ENCODE measurements at places on chromosomes 6 and 20. TPM values are rescaled to one million over a fixed set of nuclear protein-coding genes. Genes with fewer than 3 reads are reported as not detected.
A peak's percentile ranks its signal among the peaks of the same experiment; 100 is the strongest.

GRCh38 chr6:125948455-125948854 is 8.1 kb upstream of the HINT3 start:
- no peaks in the 10 kb centered on the region for H3K36me3 ChIP-seq
- H3K27me3 ChIP-seq, result no peaks in the 10 kb centered on the region
- DNase-seq, result no peak
- H3K4me3 ChIP-seq, result no peak overlapping the region
- H3K27ac ChIP-seq, result no peak overlapping the region

DNA sequence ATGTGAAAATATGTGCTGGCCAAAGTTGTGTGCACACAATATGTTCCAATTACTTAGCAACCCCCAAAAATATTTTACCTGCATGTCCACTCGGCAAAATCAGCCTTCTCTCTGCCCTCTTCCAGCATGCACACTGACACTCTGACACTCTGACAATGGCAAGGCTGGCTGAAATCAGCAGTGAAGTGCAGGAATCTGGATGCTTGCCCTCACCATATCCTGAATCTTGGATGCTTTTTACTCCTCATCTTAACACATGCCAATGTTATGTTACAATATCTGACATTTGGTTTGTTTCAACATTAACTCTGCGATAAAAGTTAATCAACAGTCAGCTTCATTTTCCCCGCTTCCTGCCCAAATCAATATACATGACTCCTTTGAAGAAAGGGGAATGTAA is 203.2 kb downstream of the COL9A1 start:
- H3K4me3 ChIP-seq, result no peak overlapping the region
- H3K36me3 ChIP-seq, result no peaks in the 10 kb centered on the region
- no peak for DNase-seq
- H3K27ac ChIP-seq, result no peak overlapping the region
- no peaks in the 10 kb centered on the region for H3K27me3 ChIP-seq
- H3K4me1 ChIP-seq, result peaks cover 2% of the 10 kb centered on the region

- H3K4me1 ChIP-seq, result no peaks in the 10 kb centered on the region
- H3K27me3 ChIP-seq, result no peaks in the 10 kb centered on the region
- no peak overlapping the region for H3K27ac ChIP-seq
- peaks cover 17% of the 10 kb centered on the region for H3K36me3 ChIP-seq
- no peak for DNase-seq
- no peak overlapping the region for H3K4me3 ChIP-seq
These were observed 53.6 kb downstream of the KAT14 start for GRCh38 chr20:18191306-18191705.

GRCh38 chr6:36788768-36789167 is 50.5 kb downstream of the CPNE5 start:
- no peak overlapping the region for H3K4me3 ChIP-seq
- no peak for DNase-seq

DNA sequence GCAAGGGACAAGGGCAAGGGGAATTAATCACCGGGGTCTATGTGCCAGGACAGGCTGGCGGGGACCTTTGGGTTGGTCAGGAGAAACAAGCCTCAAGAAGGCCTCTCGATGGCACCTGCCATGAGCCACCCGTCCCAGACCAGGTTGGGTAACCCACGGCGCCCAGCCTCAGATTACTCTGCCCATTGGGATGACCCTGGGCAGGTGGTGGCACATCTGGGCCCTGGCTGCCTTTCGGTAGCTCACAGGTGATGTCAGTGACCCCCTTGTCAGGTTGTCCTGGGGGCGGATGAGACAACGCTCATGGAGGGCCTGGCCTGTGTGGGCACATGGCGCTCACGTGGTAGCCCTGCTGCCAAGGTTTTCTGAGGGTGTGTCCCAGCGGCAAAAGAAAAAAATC is 152.2 kb downstream of the SYCP2 start:
- H3K36me3 ChIP-seq, result no peaks in the 10 kb centered on the region
- peak; percentile 19 for DNase-seq
- H3K4me3 ChIP-seq, result no peak overlapping the region
- no peaks in the 10 kb centered on the region for H3K4me1 ChIP-seq

DNA sequence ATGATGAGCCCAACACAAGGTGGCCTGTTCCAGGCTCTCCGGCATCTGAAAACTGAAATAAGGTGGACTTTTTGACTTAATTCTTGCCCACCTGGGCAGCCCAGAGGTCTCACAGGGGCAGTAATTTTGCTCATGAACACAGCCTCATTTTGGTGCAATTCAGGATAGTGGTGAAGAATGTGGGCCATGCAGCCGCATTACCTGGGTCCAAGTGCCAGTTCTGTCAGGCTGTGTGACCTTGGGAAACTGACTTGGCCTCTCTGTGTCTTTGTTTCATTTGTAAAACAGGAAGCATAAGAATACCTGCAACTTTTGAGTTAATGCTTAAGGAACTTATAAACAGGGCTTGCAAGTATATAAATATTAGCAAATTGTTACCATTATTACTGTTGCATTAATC is 5.6 kb downstream of the PREX1 start:
- no peak for DNase-seq
- peaks cover 51% of the 10 kb centered on the region for H3K27me3 ChIP-seq
- no peak overlapping the region for H3K27ac ChIP-seq
- no peak overlapping the region for H3K4me3 ChIP-seq
- peaks cover 39% of the 10 kb centered on the region for H3K4me1 ChIP-seq
- H3K36me3 ChIP-seq, result no peaks in the 10 kb centered on the region

The KCNK15 gene
- 0.20 TPM for total RNA-seq

DNA sequence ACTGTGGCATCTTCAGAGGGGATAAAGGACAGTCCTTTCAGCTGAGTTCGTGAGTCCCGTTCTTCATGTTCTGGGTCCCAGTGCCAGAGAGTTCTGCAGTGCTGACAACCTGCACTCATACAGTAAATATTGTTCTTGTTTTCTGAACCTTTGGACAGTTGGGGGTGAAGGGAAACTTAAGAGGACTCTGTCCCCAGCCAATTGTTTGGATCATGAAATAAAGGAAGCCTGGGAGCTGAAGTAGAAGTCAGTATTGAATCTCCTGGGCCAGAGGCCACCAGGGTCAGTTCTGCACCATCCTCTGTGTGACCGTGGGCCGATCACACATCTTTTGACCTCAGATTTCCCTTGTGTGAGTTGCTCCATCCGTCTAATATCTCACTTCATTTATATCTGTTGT is 3.2 kb downstream of the SLC2A12 start:
- no peak overlapping the region for H3K4me3 ChIP-seq
- DNase-seq, result no peak
- H3K4me1 ChIP-seq, result peaks cover 42% of the 10 kb centered on the region
- H3K27ac ChIP-seq, result peak overlapping the region; percentile 47
- H3K36me3 ChIP-seq, result no peaks in the 10 kb centered on the region

The FAM8A1 gene
- 20.7 TPM for total RNA-seq

GRCh38 chr6:91198588-91199255 is 611.9 kb upstream of the MAP3K7 start:
- no peak overlapping the region for H3K4me3 ChIP-seq
- no peaks in the 10 kb centered on the region for H3K36me3 ChIP-seq
- H3K27me3 ChIP-seq, result no peaks in the 10 kb centered on the region

DNA sequence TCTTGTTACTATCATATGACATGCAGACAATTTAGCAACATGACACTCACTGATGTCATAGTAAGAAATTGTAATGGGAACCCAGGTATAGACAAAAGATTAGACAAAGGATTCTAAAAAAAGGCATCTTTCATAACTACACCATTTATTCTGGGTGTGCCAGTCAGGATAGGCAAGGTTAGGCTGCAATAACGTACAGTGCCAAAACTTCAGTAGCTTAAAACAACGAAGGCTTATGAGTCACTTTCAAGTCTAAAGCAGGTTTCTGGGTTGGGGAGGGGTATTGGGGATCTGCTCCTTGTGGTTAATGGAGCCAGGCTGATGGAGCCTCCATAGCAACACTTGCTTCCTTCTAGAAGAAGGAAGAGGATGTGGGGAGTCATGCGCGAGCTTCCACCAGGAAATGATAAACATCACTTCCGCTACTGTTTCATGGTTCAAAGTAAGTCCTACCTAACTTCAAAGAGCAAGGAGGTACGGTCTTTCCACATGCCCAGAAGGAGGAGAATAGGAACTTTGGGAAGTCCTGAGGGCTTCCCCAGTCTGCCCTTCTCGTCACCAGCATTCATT is 2.0 kb upstream of the GTSF1L start:
- no peak overlapping the region for H3K4me3 ChIP-seq
- DNase-seq, result no peak
- H3K36me3 ChIP-seq, result no peaks in the 10 kb centered on the region
- peaks cover 14% of the 10 kb centered on the region for H3K27me3 ChIP-seq

DNA sequence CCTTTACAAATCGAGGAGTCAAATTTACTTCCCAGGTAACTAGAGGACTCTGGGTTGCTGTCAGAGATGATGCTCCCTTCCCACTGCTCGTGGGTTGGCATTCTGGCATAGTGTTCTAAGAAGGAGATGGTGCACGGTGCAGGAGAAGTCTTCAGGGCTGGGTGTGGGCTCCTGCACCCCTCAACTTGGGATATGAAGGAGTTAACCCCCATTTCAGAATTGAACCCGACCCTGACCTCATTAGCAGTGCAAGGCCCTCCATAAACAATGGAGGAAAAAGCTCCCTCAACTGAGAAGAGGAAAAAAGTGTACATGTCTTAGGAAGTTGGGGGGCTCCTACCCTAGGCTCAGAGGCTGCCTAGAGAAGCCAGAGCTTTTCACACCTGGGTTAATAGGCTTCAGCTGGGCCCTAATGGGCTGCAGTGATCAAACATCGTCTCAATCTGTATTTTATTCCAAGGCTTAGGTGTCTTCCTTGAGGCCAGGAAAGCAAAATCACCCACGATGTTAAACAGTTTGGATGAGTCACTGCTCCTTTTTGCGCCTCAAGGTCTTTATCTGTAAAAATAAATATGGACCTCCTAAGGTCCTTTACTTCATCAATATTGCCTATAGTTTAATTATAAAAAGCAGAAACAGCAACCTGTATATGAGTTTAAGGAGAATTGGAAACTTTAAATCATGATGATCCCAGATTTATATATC is 29.4 kb downstream of the TFAP2B start:
- DNase-seq, result no peak
- H3K4me1 ChIP-seq, result peaks cover 39% of the 10 kb centered on the region
- H3K4me3 ChIP-seq, result no peak overlapping the region
- H3K27me3 ChIP-seq, result peaks cover 99% of the 10 kb centered on the region

The TTLL9 gene
- total RNA-seq, result 0.67 TPM

The DEK gene
- 87.5 TPM for total RNA-seq

The PTCRA gene
- not detected for total RNA-seq

DNA sequence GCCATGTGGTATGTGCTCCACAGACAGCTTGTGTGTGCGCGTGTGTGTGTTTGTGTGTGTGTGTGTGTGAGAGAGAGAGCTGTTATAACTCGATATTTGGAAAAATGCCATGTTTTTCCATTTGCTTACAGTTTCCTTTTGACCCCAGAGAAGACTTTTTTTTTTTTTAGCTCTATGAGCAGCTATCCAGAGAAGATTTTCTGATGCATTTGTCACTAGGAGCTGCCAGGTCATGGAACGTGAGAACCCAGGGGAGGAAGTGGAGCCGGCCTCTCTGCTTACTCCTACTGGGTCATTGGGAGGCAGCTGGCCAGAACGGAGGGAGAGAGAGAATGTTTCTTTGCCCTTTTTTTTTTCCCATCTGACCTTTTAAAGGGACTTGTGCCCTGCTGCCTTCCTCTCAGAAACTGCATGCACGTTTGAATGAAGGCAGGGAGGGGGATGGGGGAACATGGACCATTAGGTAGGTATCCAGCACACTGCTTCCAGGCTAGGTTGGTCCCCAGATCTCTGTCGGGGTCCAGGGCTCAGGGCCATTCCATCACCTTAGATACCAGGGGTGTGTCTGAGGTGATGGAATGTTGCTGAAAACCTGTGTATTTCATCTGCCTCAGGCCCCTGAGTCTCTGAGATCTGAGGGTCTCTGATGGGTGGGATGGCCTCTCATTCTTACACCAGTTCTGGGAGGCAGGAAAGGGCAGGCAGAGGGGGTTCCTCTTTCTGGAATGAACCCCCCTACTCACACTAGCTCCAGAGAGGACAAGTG is 11.2 kb upstream of the MRPS18A start:
- no peak overlapping the region for H3K4me3 ChIP-seq
- H3K36me3 ChIP-seq, result no peaks in the 10 kb centered on the region
- DNase-seq, result no peak
- peak overlapping the region; percentile 80 for H3K27ac ChIP-seq
- no peaks in the 10 kb centered on the region for H3K27me3 ChIP-seq

GRCh38 chr6:159193923-159194322 is 24.7 kb downstream of the FNDC1 start:
- no peak overlapping the region for H3K4me3 ChIP-seq
- no peaks in the 10 kb centered on the region for H3K4me1 ChIP-seq
- no peak overlapping the region for H3K27ac ChIP-seq
- no peak for DNase-seq

The CCN6 gene
- total RNA-seq, result not detected

The PTK6 gene
- 0.11 TPM for total RNA-seq

DNA sequence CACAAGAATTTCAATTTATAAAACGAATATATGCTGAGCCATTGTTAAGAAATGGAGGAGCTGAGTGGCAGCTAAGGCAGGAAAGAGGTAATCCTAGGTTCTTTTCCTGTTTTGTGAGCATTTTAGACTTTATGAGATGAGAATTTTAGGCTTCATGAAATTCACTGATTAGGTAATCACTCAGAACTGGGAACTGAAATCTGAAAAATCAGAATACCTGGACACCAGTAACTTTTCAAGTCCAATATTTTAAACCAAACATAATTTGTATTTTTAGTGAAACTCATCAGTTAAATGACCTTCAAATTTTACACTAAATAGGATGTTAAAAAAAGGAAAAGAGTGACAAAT is 389.9 kb downstream of the HTR1B start:
- H3K27me3 ChIP-seq, result no peaks in the 10 kb centered on the region
- no peak overlapping the region for H3K4me3 ChIP-seq
- no peak for DNase-seq
- no peak overlapping the region for H3K27ac ChIP-seq
- peaks cover 9% of the 10 kb centered on the region for H3K4me1 ChIP-seq

The TMEM244 gene
- total RNA-seq, result not detected

GRCh38 chr6:82720992-82721391 is 344.6 kb downstream of the UBE3D start:
- no peaks in the 10 kb centered on the region for H3K27me3 ChIP-seq
- DNase-seq, result no peak
- no peak overlapping the region for H3K4me3 ChIP-seq
- no peak overlapping the region for H3K27ac ChIP-seq
- H3K4me1 ChIP-seq, result no peaks in the 10 kb centered on the region

All from mesothelial cell of epicardium (in vitro differentiated cells).